ENCODE measurements at places on chromosomes 6 and 20.

DNA sequence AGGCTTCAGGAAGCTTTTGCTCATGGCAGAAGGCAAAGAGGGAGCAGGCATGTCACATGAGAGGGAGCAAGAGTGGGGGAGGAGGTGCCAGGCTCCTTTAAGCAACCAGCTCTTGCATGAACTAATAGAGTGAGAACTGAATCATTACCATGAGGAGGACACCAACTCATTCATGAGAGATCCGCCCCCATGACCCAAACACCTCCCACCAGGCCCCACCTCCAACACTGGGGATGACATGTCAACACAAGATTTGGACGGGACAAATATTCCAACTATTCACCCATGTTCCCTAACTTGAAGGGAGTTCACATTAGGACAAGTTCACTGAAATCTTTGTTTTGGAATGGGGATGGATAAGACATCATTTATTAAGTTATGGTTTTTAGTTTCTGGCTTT is 155.2 kb upstream of the ESR1 start:
- DNase-seq, result no peak

GRCh38 chr20:478949-479429 is 16.7 kb upstream of the TBC1D20 start:
- DNase-seq, result no peak

GRCh38 chr6:100479179-100480035 is 14.7 kb upstream of the SIM1 start:
- DNase-seq, result no peak

DNA sequence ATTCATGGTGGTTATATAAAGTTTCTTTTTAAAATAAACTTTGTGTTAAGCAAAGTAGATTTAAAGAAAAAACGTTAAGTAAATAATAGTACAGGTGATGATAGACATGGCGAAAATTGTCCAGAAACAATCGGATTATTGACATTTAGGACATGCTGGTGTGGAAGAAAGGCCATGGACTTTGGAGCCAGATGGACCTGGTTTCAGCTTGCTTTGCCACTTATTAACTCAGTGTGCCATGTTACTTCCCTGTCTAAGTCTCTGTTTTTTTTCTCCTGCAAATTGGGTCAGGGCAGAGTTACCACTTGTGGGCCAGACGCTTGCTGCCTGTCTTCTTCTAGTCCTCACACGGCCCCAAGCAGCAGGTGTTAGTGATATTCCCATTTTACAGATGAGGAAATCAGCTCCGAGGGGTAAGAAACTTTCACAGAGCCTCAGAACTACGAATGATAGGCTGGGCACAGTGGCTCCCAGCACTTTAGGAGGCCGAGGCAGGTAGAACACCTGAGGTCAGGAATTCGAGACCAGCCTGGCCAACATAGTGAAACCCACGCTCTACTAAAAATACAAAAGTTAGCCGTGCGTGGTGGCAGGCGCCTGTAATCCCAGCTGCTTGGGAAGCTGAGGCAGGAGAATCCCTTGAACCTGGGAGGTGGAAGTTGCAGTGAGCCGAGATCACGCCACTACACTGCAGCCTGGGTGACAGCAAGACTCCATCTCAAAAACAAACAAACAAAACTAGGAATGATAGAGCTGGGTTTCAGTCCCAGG is 12.4 kb downstream of the KIF3B start:
- no peak for DNase-seq

GRCh38 chr6:42729731-42730130 is 7.3 kb upstream of the PRPH2 start:
- no peak for DNase-seq

- no peak for DNase-seq
These were observed 62.2 kb upstream of the PLEKHG1 start for GRCh38 chr6:150537491-150537890.

DNA sequence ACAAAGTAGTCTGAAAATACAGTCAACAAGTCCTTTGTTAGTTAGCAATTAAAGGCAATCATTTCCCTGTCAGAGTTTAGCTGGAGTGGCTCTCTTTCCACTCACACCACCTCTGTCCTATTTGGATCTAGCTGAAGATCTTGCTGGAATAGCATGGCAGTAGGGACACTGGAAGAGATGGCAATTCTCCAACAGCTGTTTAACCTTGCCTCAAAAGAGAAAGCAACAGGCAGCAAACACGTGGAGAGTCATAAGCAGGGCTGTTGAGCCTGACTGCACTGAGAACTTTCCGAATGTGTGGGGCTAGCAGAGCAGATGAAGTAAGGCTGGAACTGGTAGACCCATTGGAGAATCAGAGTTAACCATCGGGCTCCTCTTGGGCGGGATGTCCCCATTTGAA is 38.0 kb upstream of the PRSS35 start:
- DNase-seq, result no peak

GRCh38 chr20:40683894-40684268 is 5.2 kb downstream of the MAFB start:
- DNase-seq, result no peak

- DNase-seq, result no peak
These were observed 11.1 kb upstream of the KIAA1755 start for GRCh38 chr20:38271608-38272120.

DNA sequence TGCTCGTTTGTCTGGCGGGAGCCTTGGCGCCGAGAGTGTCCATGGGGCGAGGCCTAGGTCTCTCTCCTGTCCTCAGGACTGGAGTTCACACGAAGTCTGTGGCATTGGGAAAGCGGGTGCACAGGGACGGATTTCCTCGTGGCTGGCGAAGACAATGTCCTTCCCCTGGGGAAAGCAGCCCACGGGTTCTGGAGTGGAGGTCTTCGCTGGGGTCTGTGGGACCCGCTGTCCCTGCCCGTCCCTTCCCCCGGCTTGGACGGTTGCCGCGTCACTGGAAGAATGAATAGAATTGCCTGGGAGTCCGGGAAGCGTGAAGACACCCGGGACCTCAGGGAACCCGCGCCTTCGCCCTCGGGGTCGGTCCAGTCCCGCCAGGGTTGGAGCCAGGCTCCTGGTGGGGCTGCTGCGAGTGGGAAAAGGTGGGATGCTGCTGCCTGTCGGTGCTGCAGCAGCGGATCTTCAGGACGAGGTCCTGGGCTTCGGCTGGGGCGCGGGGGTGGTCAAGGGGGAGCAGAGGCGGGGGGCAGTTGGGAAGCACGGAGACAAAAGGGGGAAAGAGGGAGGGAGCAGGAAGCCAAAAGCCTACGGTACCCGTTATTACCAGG is 441.8 kb upstream of the DEFB115 start:
- DNase-seq, result no peak

GRCh38 chr6:105781915-105782314 is 304.2 kb upstream of the PRDM1 start:
- no peak for DNase-seq

DNA sequence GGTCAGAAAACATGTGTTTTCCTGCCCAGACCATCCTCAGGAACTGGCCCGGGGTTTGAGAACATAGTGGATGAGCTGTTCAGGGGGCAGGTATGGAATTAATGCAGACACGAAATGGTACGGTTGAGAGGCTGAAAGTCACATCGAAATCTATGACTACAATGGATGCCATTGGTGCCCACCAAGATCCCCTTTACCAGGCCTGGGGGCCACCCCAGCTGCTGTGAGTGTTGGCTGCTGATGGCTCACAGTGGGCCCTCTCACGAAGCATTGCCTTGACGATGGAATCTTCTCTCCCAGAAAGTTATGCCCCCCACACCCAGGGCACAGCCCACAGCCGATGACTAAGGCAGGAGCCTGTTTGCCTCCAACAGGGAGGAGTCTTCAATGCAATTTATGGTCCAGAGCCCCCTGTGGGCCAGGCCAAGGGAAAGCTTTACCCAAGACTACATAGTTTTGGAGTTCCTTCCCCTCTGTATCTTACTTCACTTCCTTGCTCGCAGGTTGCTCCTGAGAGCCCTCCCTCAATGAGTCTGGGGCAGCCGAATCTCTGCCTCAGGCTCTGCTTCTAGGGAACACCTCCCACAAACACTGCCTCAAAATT is 92.6 kb downstream of the BFSP1 start:
- DNase-seq, result no peak

GRCh38 chr20:61608275-61609085 is 356.4 kb downstream of the CDH4 start:
- peak; percentile 7 for DNase-seq

DNA sequence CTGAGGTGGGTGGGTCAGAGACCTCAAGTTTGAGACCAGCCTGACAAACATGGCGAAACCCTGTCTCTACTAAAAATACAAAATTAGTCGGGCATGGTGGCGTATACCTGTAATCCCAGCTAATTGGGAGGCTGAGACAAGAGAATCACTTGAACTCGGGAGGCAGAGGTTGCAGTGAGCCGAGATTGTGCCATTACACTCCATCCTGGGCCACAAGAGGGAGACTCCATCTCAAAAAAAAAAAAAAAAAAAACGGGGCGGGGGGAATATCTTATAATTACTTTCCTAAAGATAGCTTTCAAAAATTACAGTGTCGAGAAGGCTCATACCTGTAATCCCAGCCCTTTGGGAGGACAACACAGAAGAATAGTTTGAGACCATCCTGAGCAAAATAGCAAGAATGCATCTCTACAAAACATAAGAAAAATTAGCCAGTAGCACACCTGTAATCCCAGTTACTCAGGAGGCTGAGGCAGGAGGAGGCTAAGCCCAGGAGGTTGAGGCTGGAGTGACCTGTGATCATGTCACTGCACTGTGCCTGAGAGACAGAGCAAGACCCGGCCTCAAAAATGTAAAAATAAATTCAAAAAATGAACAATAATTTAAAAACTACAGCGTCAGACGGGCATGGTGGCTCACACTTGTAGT is 25.8 kb downstream of the CBFA2T2 start:
- DNase-seq, result no peak

- DNase-seq, result no peak
These were observed 390.2 kb downstream of the PRKN start for GRCh38 chr6:162337412-162337811.

DNA sequence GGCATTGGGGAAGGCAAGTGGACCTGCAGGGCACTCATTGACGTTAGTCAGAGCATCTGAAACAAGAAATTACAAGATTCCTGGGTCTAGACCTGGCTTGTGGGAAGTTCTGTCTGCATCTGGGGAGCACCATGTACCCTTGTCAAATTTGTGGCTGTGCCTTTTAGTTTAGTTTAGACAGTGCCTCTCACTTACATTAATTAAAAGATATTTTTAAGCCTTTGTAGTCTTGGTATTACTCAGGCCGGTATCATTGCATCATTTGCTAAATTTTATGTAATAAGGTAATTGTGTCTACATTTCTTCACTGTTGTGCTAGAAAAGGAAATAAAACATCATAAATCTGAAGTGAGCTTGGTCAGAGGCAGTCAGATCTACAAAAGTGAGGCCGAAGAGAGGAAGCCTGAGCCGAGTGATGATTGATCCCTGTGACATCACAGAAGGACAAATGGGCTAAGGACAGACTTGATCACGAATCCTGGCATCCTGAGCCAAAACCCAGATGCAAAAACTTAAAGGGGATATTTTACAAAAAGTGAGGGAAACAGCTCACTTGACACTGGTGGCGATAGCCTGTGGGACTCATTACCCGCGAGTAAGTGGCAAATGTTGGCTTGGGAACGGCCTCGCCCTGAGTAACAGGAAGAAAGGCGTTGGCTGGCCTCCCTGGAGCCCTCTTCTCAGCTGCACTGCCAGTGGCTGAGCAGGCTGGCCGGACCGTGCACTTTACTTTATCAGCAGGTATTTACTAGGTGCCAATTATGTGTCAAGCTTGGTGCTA is 106.5 kb downstream of the TCP11 start:
- DNase-seq, result no peak

DNA sequence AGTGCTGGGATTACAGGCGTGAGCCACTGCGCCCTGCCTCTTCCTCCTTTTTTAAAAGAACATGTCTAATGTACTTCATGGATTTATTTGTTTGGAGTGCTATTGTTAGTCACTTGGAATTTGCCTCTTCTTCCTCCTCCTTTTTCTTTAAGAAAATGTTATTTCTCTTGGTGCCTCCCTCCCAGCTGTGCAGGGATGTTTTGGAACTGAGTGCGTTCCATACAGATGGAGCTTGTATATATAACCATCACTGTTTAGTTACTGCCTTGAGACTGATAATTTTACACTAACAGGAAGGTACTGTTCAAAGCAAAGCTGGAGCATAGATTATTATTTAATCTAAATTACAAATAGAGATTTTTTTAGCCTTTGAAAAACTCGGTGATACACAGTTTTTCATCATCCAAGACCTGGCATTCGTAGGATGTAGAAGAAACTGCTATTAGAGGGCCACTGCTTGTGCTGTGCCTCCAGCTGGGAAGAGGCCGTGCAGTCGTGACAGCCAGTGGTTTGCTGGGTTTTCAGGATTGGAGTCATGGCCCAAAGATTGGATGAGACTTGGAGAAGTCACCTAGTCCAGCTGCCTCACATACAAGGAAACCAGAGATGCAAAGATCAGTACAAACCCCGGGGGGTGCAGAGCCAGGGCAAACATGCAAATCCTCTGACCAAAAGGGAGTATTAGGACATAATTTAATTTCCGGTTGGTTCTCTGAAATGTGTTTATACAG is 123.1 kb downstream of the PLEKHG1 start:
- DNase-seq, result no peak

- DNase-seq, result no peak
These were observed 19.3 kb downstream of the COL9A3 start for GRCh38 chr20:62835931-62836861.

- DNase-seq, result no peak
These were observed 8.5 kb upstream of the SPATS1 start for GRCh38 chr6:44333942-44334341.

GRCh38 chr6:106084989-106085691 is 996 bp upstream of the PRDM1 start:
- no peak for DNase-seq

DNA sequence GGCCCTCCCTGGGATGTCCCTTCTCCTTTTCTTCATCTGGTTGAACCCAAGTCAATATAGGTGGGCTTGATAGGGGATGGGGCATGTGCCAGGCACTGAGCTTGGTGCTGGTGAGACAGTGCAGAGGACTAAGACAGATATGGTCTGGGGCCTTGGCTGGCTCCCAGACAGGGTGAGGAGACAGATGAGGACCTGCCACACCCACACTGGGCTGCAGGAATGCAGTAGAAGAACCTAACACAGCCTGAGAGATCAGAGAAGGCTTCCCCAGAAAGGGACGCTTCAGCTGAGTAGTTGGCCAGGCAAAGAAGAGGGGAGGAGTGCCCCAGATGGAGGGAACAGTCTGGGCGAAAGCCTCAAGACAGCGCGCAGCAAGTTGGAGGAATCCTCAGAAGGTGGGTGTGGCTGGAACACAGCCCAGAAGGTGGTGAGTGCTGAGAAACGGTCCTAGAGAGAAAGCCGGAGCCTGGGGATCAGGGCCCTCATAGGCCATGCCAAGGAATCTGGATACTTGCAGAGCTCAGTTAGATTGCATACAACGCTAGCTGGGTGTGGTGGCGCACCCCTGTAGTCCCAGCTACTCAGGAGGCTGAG is 26.4 kb downstream of the CD40 start:
- DNase-seq, result no peak

DNA sequence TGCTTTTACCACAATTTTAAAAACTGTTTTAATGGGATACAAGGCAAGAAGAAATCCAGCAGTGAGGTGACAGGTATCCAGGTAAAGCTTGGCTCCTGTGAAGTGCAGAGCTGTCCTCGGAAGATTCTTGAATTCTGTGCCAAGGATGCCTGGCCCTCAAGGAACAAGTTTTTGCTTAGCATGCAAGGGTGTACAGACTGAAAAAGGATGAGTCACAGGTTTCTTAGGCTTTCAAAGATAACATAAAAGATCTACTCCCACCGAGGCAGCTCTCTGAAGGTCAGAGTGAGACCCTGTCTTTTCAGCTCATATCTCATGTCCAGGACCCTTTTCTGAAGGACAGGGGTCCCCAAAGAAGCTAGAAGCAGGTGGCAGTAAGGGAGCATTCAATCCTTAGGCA is 83.3 kb downstream of the CHD6 start:
- no peak for DNase-seq

Data from stimulated activated CD4-positive, alpha-beta T cell treated with anti-CD3 and anti-CD28 coated beads, Interleukin-15, amount 100 ng/mL, for 24 hours (primary cell).